ENCODE measurements at places on chromosomes 3 and 15. TPM values are rescaled to one million over a fixed set of nuclear protein-coding genes. Genes with fewer than 3 reads are reported as not detected.
A peak's percentile ranks its signal among the peaks of the same experiment; 100 is the strongest.

GRCh38 chr3:170499562-170500156 is 81.0 kb downstream of the CLDN11 start:
- no peak for DNase-seq

CHCHD4 gene
- 8.1 TPM for total RNA-seq

DNA sequence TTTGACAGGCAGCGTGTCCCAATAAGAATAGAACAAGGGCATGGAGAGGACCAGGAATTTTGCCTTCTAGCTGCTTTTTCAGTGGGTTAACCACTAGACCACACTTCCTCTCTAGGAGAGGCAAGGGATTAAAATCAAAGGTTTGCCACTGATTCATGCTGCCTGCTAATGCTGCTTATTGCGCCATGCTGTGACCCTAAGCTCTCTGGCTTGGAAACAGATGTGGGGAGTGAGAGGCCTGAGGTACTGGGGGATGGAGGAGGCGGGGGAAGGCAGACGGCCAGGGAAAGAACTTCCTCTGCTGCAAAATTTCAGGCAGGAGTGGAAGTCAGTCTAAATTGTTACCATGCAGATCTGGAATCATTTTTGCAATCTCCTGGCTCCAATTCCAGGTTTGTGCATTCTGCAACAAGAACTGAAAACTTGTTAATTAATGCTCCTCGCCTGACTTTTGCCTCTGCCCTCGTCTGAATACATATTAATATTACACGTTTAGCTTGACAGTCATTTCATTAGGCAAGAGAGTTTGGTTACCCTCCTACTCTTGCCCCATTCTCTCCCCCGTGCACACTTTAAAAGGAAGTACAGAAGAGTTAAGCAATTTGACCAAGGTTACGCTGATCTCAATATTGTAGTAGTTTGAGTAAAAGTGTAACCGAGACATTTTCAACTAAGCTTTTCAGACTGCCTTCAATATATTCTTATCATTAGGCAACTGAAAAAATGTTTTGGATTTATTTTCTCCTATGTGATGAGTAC is 121.7 kb upstream of the SPRED1 start:
- peak; percentile 93 for DNase-seq

DNA sequence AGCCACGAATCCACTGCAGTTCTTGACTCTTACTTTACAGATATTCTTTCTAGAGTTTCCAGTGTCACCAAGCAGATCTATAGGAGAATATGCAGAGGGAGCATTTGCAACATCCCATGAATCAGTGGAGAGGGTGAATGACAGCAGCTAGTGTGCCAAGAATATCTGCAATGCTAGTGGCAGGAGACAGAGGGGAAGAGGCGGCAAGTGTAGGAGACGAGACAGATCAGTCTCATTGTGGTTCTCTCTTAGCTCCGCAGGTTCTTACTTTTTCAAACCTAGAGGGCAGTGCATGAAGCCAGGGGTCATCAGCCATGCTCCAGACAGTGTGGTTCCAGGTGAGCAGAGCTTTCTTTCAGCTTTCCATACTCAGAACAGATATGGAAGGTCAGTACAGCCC is 744 bp downstream of the ZNF619 start:
- DNase-seq = no peak

SECISBP2L gene
- 65.8 TPM for total RNA-seq

- DNase-seq = no peak
These were observed 506.6 kb downstream of the EPHB1 start for GRCh38 chr3:135301670-135302069.

DNA sequence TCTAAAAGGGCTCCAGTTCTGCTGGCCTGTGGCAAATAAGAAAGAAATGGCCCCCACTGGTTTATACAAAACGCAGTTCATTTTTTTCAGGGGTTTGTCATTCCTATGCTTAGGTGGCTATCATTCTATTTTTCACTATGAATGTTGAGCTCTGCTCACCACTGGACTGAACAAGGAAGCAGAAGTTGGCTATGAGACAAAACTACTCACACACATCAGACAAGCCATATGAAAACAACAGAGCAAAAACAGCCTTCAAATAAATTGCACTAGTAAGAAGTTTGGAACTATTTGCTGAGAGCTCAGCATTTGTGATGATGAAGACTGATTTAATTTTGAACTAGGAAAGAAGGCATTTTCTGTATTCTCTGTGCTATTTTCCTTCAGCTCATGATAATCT is 328.5 kb downstream of the MECOM start:
- DNase-seq = no peak

- no peak for DNase-seq
These were observed 98.1 kb upstream of the HACD2 start for GRCh38 chr3:123682781-123683504.

- DNase-seq = no peak
These were observed 27.6 kb upstream of the FOXP1 start for GRCh38 chr3:71611099-71611498.

GRCh38 chr3:89052386-89052785 is 55.0 kb upstream of the EPHA3 start:
- DNase-seq = no peak

DNA sequence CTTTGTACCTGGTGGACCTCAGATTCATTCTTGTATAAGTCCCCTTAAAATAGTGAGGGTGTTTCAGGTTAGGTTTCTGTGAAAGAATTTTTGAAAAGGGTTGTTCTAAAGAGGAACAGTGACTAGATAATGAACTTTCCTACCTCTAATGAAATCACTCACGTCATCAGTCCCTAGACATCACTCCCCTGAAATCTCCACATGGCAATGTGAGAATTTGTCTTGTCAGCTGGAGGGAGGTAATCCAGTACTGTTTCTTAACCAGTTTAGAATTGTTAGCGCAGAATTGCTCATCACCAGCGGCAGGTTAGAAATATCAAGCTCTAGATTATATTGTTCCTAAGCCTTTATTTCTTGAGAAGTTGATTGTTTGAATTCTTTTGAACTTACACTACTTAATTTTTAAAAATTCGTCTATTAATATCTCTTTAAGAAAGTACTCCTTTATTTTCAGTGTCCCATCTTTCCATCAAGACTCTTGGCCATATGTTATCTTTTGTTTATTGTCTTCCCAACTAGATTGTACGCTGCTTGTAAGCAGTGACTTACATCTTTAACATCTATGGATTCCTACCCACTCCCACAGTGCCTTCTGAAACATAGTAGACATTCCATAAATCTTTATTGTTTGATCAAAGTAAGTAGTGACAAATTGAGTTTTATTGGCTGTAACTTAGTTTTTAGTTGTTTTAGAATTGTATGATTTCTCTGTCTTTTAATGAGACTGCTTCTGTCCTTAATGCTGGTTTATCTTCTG is 52.8 kb downstream of the RASA2 start:
- no peak for DNase-seq

APOD gene
- 24.9 TPM for total RNA-seq

DNA sequence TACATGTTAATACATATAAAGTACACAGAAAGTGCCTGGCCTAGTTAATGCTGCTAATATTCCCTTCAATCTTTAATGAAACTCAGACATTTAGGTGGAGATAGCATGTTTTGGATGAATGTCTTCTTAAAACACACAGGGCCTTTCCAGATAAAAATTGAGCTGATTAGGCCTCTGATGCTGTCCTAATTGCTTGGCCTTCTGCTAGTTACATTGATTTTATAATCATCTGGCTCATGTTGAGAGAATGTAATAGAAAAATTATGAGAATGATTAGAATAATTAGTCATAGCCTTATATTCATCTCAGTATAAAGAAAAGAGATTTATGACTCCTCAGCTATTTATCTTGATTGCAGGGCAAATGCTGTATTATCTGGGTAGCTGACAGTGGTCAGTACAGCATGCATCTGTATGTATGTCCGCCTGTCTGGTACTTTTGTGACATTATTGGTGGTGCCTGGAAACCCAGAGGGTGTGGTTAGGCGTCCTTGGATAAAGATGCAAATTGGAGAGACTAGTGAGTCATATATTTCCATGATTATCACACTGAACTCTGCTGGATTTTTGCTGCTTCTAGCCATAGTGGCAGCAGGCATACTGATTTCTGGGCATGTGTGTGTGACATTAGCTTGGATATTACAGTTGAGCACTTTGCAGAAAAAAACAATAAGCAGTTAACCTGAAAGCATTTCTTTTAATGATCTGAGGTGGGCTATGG is 120.8 kb downstream of the FEZF2 start:
- DNase-seq = no peak

DNA sequence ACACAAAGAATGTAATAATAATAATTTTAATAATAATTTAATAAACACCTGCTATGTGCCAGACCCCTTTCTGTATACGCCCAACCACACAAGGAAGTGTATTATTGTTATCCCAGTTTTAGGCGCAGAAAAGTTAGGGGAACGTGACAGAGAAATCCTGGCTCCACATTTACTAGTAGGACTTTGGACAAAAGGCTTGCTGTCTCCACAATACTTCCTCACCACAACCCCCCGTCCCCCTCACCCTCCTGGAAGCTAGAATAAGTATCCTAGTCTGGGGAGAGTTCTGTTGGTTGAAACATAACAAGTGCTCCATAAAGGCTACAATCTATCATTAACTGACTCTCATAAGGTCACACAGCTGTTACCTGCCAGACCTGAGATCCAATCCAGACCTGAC is 488 bp upstream of the IL17RD start:
- DNase-seq = no peak

CD96 gene
- total RNA-seq = 2.0 TPM

- DNase-seq = no peak
These were observed 413.6 kb downstream of the ROBO1 start for GRCh38 chr3:79354179-79354688.

GRCh38 chr3:42134867-42135464 is 43.8 kb downstream of the TRAK1 start:
- no peak for DNase-seq

- DNase-seq = no peak
These were observed 74.6 kb downstream of the KLF13 start for GRCh38 chr15:31401282-31401681.

DNA sequence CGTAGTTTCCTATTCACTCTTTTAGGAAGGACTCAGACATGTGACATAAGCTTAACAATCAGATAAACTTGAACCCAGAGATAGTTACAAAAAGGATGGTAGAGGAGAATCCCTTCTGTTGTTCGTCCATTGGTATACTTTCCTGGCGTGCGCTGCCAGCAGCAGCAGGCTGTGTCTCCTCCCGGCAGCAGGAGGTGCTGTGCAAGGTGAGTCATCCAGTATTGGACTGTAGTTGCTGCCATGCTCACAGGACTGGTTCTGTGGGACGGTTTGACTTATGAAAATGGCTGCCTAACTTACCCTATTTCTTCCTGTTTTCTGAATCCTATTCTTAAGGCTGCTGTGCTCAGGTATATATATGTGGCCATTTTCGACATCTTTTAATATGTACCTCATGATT is 253.4 kb upstream of the LRRC3B start:
- no peak for DNase-seq

- no peak for DNase-seq
These were observed 28.5 kb downstream of the COMMD2 start for GRCh38 chr3:149723781-149724180.

DNA sequence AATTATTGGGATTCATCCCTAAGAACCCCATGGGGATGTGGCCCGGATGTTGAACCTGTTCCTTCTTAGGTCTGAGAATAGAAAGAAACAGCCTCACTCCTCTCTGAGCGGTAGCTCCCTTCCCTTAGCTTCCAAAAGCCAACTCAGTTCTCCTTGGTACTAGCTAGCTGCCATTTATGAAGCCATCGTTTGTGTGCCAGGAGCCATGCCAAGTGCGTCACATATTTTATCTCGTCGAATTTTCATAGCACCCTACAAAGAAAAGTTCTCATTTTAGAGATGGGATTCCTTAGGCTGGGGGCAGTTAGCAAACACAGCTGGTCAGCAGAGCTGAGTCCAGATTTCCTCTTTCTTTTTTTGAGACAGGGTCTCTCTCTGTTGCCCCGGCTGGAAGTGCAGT is 45.4 kb upstream of the GLCE start:
- DNase-seq = no peak

- no peak for DNase-seq
These were observed 46.3 kb upstream of the FLNB start for GRCh38 chr3:57961828-57962447.

DNA sequence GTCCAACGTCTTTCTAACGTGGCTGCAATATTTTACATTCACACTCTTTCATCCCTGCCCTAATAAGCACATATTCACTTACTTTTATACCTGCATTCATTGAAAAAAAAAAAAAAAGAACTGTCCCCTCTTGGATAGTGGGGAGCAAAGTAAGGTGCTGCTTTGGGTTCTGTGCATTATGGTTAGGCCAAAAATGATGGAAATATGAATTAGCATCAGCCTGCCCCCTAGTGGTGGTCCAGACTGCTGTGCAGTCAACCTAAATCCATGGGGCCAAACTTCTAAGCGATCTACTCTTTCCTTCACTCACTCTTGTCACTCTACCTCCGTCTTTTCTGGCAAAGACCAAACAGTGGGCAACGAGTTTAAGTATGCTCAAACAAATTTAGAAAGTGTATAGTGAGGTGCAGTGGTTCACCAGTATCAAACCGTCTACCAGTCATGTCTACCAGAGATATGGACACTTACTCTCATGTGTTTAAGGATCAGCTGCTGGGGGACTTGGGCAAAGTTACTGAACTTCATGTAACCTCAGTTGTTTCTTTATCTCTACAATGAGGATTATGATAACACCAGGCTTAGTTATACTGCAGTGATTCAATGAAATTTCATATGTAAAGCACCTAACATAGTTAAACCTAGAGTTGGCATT is 61.5 kb upstream of the GRM7 start:
- no peak for DNase-seq

LPCAT4 gene
- 7.6 TPM for total RNA-seq

SRGAP3 gene
- 21.4 TPM for total RNA-seq

CLDN16 gene
- total RNA-seq = 0.69 TPM

DNA sequence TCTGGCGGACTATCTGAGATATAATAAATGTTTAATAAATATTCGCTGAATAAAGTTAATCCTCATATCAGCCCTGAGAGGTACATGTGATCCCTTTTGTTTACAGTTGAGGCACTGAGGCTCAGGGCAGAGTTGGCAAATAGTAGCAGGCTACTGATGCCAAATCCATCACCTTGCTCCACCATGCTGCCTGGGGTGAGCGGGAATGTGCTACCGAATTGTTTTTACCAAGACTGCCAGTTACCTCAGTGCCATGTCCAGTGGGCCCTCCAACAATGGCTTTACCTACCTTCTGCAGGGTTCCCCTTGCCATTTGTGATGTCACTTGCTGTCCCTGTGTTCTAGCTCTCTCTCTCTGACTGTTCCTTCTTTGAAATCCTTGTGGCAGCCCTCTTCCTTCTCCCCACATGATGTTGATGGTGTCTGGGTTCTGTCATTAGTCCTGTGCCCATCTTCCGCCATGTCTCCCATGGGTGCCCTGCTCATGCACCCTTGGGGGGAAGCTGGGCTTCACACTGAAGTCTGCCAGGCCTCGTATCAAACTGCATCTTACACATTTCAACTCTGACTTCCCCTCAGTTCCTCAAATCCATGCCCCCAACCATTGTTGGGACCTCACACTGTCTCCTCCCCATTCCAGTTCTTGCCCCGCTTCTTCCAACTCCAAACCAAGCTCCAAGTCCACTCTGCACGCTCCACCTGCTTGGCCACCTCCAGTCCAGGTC is 35.4 kb downstream of the SLCO2A1 start:
- DNase-seq = no peak

GRCh38 chr3:16886303-16886683 is 1.5 kb downstream of the PLCL2 start:
- no peak for DNase-seq

Data from skin of body (tissue), 3 donors.